ENCODE measurements at places on chromosomes 7 and 10.

- peak; percentile 18 for DNase-seq
These were observed 480.1 kb downstream of the INHBA start for GRCh38 chr7:41222746-41223145.

- DNase-seq: no peak
These were observed 132.7 kb upstream of the HGF start for GRCh38 chr7:81902536-81902935.

- DNase-seq: peak; percentile 42
These were observed 30.0 kb upstream of the MSRB2 start for GRCh38 chr10:23065181-23065948.

- no peak for DNase-seq
These were observed 56.3 kb downstream of the CRTAC1 start for GRCh38 chr10:97974100-97974499.

GRCh38 chr10:79067241-79068202, 1.2 kb upstream of the ZMIZ1 start:
- peak; percentile 69 for DNase-seq

DNA sequence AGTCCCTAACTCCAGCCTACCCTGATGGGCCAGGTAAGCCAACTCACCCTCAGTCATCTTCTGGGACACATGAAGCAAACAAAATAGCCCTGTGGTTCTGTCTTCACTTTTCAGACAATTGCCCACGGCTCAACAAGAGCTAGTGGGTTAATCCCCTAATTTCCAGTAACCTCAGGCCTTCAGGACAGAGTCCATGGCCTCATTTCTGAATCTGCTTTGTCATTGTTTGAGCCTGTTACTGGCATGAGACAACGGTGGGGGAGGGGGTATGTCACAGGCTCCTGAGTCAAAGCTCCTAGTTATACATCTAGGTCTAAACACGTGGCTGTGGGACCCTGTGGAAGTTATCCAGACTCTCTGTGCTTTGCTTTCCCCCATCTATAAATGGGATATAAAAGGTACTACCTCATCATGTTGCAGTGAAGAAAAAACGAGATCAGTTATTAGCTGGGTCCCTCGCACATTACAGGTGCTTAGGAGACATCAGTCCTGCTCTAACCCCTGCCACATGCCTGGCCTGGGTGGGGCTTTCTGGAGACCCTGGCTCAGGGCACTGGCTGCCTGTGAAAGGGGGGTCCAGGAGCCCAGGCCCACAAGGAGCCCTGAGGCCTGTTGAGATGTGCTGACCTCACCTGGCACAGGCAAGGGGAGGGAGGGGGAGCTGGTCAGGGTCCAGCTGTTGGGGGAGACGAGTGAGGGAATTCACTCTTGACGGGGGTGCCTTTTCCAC, 16.5 kb downstream of the MAT1A start:
- no peak for DNase-seq

DNA sequence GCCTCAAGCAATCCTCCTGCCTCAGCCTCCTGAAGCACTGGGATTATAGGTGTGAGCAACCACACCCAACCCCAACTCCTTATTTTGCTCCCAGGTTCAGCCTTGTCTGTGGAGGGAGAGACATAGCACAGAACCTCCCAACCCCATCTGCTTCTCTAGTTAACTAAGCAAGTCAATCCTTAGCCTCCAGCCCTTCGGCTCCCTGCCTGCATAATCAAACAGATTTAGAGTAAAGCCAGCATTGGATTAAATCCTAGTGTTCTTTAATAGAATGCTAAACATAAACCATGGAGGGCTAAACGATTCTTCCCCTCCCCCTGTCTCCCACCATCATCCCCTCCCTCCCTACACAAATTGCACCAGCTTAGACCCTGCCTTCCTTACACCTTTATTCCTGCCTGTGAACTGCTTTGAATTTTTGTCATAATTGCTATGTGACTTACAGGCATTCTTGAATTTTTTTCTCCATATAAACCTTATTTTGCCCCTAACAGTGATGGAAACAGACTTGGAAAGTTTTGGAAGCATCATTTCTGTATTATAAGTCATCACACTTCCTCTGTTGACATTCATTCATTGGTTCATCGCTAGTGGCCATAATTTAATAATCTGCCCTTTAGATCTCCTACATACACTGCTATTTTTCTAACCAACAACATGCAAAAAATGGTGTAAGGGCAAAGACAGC, 72.6 kb upstream of the TOMM7 start:
- no peak for DNase-seq

Data from foreskin melanocyte (primary cell).